ENCODE measurements at places on chromosomes 1 and 21. TPM values are rescaled to one million over a fixed set of nuclear protein-coding genes. Genes with fewer than 3 reads are reported as not detected.

DNA sequence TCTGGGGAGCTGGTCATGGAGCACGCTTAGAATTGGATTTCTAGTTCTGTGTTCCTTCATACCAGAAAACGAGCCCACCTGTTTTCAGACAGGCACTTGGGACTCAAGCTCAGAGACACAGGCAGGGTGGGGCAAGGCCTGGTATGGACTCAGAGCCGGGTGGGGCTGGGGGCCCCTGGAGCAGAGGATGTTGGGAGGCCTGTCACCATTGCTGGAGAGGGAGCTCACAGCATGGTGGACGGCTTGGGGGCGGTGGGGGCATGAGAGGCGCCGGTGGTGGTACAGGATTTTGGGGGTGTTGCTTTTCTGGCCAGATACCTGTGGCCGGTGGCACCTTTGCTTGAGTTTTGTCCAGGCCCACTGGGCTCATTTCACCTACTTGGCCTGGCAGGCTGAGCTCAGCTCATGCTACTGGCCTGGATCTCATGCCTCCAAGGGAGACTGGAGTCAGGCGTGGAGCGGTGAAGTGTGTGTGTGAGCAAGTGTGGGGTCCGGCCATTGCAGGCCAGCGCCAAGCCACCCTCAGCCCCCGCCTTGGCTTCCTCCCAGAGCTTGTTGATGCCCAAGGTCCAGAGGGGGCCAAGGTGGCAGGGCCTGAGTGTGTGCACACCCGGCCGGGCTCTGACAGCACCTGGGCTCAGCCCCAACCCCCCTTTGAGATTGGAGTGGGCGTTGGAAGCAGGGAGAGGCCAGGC is 8.7 kb downstream of the SLX9 start:
- no peak for DNase-seq

DNA sequence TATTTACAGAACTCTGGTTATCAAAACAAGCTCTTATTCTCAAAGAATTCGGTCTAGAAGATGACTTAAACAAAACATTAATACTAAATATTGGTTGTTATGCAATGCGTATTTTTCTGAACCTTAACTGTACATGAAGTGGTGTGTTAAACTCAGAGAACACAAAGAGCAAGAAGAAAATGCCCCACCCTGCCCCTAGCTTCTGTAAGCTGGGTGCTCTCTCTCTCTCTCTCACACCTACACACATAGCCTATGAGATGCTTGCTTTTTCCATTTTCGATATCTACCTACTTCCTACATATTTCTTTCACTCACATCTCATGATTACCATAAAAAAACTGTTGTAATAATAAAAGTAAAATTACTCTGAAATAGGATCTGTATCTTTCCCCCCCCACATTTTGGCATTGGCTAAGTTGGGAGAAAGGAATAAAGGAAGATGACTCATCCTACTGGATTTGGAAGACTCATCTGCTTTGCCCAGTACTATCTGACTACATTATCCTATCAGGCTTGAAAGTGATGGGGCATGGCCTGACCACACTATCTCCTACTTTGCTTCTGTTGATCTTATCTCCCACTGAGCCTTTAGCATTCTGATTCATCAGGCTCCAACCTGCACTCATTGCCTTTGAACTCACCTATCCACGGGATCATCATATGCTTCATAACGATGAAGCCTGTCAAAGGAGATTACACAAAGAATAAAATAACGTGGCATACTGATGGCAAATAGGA is 2.9 kb downstream of the CRYZ start:
- peak; percentile 42 for DNase-seq

DNA sequence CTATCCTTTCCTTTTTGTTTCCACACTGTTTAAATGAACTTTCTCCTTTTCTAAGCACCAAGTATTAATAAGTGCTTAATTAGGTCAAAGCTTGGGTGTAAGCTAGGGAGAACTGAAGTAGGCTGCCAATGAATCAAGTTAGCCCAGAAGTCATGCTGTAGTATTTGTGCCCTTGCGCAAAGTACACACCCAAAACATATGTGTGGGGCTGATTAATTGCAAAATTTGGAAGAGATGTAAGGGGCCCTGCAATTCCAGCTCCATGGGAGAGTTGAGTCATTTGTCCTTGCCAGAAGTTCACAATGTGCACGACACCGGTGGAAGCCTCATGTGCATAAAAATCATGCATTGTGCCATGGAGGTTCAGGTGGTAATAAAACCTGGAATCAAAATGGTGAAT is 18.6 kb upstream of the NTNG1 start:
- DNase-seq, result no peak

DNA sequence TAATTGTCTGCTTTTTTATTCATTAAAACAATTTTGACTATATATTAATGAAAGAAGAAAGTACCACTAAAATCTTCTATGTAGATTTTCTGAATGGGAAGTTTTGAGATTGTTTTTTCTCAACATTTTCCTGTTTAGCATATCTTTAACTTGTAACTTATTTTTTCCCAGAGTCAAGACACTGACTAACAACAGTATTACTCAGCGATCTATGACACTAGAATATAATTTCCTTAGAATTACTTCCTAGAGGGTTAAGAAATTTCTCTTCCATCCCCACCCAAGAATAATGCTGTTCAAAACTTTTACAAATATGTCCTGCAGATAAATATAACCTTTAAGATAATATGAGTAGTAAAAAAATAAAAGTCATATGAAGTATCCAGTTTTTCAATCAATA is 218.2 kb upstream of the NR5A2 start:
- no peak for DNase-seq

DNA sequence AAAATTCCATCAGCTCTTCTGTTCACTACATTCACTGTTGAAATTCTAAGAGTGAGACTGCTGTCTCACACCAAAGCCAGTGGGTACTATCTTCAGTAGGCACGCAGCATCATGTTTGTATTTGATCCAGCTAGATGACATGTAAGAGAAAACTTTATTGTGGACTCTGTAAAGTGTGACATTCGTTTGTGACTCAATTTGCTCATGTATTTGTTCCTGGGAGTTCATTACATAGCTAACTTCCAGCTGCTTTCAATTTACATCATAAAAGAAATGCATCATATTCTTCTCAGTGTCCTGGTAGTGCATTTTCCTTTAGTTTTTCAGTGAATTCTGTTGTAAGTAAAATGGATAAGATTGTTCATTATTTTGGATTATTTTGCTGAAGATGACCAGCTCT is 31.4 kb downstream of the CTH start:
- no peak for DNase-seq

DNA sequence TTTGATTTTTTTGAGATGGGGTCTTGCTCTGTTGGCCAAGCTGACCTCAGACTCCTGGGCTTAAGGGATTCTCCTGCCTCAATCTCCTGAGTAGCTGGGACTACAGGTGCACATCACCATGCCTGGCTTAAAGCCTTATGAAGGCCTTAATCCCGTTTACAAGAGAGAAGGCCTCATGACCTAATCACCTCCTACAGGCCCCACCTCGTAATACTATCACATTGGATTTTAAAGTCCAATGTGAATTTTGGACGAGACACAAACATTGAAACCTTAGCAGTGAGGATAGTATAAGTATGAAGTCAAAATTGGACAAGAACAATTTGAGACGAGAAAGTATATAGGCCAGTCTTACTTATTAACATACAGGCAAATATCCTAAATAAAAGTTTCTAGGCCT is 73.9 kb downstream of the MAST2 start:
- DNase-seq, result no peak

DNA sequence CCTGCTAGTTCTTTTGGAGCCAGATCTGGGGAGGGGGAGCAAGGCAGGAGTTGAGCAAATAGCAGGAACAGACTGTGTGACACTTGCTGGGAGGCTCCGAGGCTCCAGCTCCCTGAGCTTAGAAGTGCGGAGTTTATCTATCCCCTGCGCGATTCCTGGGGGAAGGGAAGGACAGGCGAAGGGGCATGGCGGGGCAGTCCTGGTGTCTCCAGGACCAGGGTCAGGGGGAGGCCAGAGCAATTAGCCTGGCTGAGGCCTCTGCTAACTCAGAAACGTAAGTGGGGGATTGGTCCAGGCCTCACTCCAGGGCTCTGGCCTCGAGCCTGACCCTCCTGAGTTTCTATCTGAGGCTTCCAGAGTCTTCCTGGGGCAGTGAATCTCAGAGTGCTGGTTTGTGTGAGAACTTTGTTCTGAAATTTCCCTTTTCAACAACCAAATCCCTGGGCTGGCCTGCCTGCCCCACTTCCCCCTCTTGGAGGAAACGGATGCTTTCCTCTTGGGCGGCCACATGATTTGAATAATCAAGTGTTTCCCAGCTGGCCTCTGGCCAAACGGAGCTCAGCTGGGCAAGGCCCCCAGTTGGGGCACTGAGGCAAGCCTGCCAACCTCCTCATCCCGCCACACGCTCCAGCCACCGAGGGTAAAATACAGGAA is 15.6 kb downstream of the ALPL start:
- DNase-seq, result no peak

DNA sequence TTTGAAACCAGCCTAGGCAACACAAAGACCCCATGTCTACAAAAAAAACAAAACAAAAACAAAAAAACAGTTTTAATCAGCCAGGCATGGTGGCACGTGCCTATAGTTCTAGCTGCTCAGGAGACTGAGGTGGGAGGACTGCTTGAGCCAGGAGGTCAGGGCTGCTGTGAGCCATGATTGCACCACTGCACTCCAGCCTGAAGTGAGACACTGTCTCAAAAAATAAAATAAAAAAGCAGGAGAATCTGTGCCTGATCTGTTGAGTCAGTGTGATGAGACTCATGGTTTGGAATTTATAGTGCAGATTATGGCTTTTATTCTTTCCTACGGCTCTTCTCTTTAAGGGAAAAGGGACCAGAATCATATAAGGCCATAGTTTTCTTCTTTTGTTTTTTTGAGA is 16.5 kb downstream of the TRIT1 start:
- DNase-seq, result no peak

DNA sequence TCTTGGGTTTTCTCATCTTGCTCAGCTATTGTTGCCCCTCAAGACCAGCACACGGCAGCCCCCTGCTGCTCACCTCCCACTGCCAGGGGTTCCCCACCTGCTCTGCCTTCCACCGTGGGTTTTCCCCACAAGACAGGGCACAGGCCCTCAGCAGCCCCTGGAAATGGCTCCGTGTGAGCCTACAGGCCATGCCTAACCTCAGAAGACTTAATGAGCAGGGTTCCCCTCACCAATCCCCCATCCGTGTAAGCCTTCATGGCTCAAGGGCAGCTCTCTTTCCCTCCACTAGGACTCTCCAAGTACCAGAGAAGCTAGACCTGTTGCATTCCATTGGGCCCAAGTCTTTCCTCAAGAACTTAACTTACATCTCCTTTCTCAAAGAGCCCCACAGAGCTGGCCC is 18.4 kb upstream of the RCAN3 start:
- DNase-seq, result no peak

DNA sequence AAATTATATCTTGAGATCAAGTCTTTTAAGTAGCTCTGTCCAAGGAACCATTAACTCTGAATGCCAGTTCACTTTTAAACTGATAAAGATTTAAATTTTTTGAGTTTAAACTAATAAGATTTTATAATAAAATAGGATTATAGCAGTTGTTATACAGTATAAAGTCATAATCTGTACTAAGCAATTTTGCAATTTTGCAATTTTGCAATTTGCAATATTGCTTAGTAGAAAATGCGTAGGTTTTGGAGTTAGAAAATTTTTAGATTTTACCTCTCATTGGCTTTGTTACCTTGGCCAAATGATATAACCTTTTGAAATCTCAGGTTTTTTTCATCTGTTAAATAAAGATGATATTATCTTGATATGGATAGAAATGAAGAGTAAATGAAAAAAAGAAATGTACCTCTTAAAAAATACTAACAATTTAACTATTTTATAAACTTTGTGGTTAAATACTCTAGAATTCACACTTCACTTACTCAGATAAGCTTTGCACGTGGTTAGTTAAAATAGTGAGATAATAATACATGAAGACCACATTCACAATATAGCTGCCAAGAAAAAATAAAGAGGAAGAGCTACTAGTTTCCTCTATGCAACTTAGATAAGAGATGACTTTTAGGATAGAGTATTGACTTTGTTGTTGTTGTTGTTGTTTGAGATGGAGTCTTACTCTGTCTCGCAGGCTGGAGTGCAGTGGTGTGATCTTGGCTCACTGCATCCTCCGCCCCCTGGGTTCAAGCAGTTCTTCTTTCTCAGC is 13.9 kb downstream of the CCDC18 start:
- DNase-seq, result no peak

GRCh38 chr1:43901196-43901961 is 32.2 kb upstream of the ARTN start:
- DNase-seq, result no peak

GRCh38 chr1:87941337-87941946 is 612.8 kb downstream of the LMO4 start:
- DNase-seq, result no peak

GRCh38 chr21:27831816-27832569 is 865.1 kb upstream of the ADAMTS5 start:
- peak; percentile 19 for DNase-seq

- no peak for DNase-seq
These were observed 536.6 kb upstream of the CXADR start for GRCh38 chr21:16976193-16976592.

Gene SLC25A34
- 1.8 TPM for polyA plus RNA-seq

DNA sequence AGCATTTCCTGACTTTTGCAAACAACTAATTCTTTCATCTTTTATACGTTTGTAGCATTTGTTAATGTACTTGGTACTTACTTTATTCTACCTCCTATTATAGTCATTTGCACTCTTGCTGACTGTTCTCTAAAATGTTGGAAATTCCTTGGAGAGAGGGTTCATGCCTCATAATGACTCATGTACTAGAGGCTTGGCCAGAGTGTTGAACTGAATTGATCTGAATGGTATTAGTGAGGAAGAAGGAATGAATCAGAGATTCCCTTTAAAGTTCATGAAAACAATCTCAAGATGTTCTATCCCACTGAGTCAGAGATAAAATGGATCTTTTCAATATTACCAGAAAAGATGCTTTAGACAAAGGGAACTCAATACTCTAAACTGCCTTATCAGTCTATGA is 383.4 kb downstream of the SEC16B start:
- DNase-seq, result no peak

Gene TCHH
- polyA plus RNA-seq, result not detected

DNA sequence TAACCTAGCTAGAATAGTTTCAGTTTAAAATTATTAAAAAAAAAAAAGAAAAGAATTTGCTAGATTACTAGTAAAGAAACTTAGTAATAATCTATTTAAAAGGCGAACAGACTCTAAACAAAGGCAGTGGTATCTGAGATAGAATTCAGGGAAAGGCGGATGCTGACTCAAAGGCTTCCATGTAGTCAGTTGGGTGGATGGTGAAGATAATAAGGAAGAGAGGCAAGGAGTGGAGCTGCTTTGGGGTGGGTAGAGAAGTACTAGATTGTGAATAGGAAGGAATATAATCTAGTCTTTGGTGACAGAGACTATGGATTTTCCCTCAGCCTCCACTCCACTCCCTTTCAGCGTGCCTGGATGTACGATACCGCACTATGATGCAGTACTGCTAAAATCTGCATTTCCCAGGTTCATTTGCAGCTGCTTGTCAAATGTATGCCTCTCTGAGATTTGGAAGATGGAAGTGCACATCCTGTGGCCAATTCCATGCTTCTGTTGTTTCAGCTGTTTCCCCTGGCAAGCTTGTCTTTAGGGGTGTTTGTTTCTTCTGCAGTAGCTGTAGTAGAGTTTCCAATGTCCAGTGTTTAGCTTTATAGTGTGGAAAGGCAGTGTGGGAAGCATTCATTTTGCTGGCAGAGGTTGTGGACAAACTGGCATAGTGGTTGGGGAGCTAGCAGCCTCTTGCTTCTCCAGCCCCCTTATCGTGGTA is 184.6 kb upstream of the NRIP1 start:
- peak; percentile 38 for DNase-seq

Gene CACYBP
- 167 TPM for polyA plus RNA-seq

Gene CORT
- polyA plus RNA-seq, result 1.2 TPM
